ENCODE measurements at places on chromosomes 3 and 15. TPM values are rescaled to one million over a fixed set of nuclear protein-coding genes. Genes with fewer than 3 reads are reported as not detected.

The RASSF1 gene
- 7.8 TPM for total RNA-seq

The COL7A1 gene
- 1.9 TPM for total RNA-seq

The VIPR1 gene
- 0.16 TPM for total RNA-seq

The LTF gene
- total RNA-seq, result 3.6 TPM

The AGTR1 gene
- 2.0 TPM for total RNA-seq

The APOD gene
- total RNA-seq, result 3.6 TPM

The LSAMP gene
- total RNA-seq, result 47.3 TPM

The SPTBN5 gene
- total RNA-seq, result 0.16 TPM

The LXN gene
- 10.5 TPM for total RNA-seq

The C3orf22 gene
- total RNA-seq, result not detected

The NFKBIZ gene
- total RNA-seq, result 2.3 TPM

The SHC4 gene
- total RNA-seq, result 5.5 TPM

The PCOLCE2 gene
- total RNA-seq, result 4.5 TPM

The PRSS50 gene
- 0.31 TPM for total RNA-seq

The AP3B2 gene
- 52.9 TPM for total RNA-seq

The GABRR3 gene
- not detected for total RNA-seq

The LDHAL6B gene
- not detected for total RNA-seq

The NR2E3 gene
- 0.16 TPM for total RNA-seq

The CRYGS gene
- 1.6 TPM for total RNA-seq

The GNAT1 gene
- total RNA-seq, result not detected

The CHRD gene
- total RNA-seq, result 11.4 TPM

The SERPINI2 gene
- 2.0 TPM for total RNA-seq

The LYZL4 gene
- total RNA-seq, result not detected

The PCNP gene
- total RNA-seq, result 130 TPM

The CLASP2 gene
- total RNA-seq, result 1,178 TPM

The TEX9 gene
- total RNA-seq, result 23.2 TPM

The TGM4 gene
- total RNA-seq, result not detected

The AHSG gene
- total RNA-seq, result 0.47 TPM

The ANKRD34C gene
- total RNA-seq, result not detected

The BCL2A1 gene
- total RNA-seq, result 0.94 TPM

The SMCO1 gene
- not detected for total RNA-seq

The LRRC2 gene
- total RNA-seq, result 7.8 TPM

The HYAL1 gene
- total RNA-seq, result 0.16 TPM

The CNTN3 gene
- total RNA-seq, result 16.2 TPM

The DPPA2 gene
- total RNA-seq, result not detected

The C3orf20 gene
- total RNA-seq, result 0.16 TPM
